ENCODE measurements at places on chromosomes 16 and 17.

DNA sequence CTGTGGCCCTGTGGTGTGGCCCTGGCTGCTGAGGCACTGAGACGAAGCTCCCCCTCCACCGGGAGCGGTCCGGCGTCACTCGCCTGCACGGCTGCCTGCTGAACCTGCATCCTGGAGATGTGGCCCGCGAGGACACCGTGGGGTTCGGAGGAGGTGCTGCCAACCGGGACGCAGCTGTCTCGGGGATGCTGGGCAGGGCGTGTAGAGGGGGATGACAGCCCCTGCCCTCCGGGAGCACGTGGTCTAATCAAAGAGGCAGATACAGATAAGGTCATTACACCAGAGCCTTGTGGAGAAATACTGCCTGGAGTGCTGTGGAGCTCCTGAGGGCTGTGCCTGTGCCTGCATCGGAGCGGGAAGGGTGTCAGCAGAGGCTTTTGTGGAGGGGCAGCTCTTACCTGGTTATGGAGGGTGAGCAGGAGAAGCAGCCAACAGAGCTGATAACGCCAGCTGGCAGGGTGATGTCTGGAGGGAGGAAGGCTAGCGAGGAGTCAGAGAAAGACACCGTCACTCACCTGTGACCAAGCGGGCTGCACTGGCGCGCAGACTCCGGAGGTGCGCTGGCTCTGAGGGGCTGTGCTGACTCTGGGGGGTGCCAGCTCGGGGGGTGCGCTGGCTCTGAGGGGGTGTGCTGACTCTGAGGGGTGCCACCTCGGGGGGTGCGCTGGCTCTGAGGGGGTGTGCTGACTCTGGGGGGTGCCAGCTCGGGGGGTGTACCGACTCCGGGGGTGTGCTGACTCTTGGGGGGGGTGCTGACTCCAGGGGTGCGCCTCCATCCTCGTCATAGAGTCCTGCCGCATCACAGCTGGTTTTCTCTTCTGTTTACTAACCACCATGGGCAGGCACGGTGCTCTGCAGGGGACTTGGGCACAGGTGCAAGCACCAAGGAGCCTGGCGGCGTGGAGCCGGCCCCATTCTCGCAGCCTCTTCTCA is 104.7 kb upstream of the CHMP6 start:
- peak; percentile 39 for DNase-seq

DNA sequence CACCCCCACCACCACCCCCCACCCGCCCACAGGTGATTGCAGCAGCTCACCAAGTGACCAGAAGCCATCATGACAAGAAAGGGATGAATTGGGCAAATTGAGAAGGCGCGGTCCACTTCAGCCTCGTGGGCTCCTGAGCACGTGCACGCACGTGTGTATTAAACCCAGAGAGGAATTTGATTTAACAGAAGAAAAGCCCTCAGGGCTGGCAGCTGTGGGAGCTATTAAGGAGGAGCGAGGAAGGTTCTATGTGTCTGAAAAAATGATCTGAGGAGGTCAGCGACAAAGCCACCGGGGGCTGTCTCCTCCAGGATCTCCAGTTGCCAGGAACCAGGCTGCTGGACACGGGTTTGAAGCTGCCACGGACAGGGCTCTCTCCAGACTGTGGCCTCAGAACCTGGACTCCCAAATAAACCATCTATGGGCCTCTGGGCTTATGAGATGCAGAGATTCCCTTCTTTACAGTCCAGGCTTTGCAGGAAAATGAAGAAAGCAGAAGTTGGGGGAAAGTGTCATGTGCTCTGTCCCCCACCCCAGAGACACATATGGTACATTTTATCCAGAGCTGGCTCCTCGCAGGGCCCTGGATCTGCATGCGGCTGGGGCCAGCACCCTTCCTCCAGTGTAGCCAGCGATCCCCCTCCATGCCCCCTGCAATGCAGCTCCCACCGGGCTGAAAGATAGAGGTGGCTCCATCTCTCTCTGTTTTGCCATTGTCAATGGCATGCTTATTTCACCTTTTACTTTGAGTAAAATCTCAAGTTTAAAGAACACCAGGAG is 219.7 kb upstream of the RPL38 start:
- no peak for DNase-seq

GRCh38 chr16:64094992-64095634 is 1026.8 kb downstream of the CDH11 start:
- DNase-seq, result no peak

GRCh38 chr17:75909812-75910274 is 5.2 kb upstream of the MRPL38 start:
- DNase-seq, result peak; percentile 65

DNA sequence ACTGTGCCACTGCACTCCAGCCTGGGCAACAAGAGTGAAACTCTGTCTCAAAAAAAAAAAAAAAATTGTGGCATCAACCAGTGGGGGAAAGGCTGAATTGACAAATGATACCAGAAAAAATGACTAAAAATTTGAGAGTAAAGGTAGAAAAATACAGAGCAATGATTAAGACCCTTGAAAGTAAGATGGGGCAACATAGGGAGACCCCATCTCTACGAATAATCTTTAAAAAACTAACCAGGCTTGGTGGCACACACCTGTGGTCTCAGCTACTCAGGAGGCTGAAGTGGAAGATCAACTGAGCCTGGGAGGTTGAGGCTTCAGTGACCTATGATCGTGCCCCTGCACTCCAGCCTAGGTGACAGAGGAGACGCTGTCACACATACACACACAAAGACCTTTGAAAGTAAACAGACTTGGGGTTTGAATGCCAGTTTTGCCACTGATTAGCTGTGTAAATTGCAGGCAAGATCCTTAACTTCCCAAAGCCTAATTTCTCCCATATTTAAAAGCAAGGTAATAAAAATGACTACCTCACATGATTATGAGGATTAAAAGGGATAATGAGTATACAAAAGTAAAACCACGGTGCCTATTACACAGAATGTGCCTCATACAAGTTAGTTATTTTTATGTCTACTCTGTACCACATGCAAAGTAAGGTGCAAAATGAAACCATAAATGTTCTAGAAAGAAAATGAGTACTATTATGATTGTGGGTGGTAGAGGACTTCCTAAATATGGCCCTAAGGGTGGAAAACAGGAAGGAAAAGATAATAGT is 21.7 kb upstream of the PAFAH1B1 start:
- no peak for DNase-seq

- DNase-seq, result no peak
Measured at GRCh38 chr17:4362141-4362540, 4.3 kb downstream of the UBE2G1 start.

DNA sequence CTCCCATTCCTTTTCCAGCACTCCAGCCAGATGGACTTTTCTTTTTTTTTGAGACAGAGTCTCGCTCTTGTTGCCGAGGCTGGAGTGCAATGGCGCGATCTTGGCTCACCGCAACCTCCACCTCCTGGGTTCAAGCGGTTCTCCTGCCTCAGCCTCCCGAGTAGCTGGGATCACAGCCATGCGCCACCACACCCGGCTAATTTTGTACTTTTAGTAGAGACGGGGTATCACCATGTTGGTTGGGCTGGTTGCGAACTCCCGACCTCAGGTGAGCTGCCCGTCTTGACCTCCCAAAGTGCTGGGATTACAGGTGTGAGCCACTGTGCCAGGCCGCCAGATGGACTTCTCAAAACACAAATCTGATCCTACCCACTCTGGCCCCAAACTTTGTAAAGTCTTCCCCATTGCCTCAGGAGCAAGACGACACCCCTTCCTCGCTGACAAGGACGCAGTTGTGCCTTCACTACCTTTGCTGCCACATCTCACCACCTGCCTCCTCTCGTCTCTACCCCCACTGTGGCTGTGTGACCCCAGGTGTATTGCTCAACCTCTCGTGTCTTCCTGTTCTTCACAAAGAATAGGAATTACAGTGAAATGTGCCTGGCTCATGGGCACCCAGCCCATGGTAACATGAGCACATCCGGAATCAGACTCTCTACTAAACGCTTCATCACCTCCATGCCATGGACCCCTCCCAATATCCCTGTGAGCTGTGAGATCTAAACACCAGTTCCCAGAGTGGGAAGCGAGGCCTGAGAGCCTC is 3.7 kb upstream of the BANP start:
- DNase-seq, result no peak

DNA sequence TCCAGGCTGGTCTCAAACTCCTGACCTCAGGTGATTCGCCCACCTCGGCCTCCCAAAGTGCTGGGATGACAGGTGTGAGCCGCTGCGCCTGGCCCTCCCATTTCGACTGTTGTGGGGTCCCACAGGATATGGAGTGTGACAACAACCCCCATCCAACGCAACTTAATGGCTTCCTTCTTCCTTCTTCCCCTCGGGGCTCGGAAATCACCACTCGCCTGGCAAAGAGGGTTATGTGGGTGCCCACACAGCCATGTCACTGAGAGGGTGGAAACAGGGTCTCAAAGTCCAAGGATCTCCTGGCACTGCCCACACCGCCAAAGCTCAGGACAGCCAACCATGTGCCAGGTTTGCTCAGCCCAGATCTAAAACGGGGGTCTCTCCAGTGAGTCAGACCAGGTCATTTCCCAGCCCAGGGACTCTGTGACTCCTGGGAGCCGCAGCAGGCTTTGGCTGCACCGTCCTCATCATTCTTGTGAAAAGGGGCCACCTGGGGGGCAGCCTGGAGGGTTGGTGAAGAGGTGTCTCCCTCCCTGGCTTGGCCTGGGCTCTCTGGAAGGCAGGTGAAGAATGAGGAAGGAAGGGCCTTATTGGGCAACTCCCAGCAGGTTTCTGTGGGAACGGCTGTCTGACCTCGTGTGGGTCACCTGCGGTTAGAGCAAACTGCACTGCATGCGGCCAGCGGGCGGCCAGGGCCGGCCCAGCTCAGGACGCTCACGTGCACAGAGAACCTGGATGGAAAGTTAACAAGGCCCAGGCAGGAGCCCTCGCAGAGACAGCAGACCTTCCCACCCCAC is 25.3 kb upstream of the LITAF start:
- no peak for DNase-seq

Data from NCI-H187 (cell line).